ENCODE measurements at places on chromosomes 2 and 18. TPM values are rescaled to one million over a fixed set of nuclear protein-coding genes. Genes with fewer than 3 reads are reported as not detected.
A peak's percentile ranks its signal among the peaks of the same experiment; 100 is the strongest.

ZBTB7C gene
- 7.5 TPM for total RNA-seq

SKOR2 gene
- total RNA-seq: not detected

TACR1 gene
- total RNA-seq: 0.09 TPM

TM4SF20 gene
- not detected for total RNA-seq

NLRC4 gene
- 6.8 TPM for total RNA-seq

DNA sequence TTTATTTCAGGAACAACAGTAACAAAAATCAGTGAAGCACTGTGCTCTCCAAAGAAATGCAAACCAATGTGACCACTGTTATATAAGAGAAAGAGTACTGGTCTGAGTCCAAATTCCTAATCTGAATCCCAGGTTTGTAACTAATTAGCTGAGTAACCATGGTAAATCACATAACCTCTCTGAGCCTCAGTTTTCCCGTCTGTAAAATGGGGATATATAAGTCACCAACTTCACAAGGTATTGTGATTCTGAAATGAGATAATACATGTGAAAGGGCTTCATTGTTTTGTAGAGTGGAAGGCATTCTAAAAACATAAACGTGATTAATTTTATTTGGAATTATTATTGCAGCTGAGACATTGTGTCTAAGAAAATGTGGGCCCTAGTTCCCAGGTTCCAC is 91.3 kb upstream of the YPEL5 start:
- no peak for DNase-seq

- DNase-seq: no peak
These were observed 2.6 kb downstream of the MAP2 start for GRCh38 chr2:209426432-209426831.

DNA sequence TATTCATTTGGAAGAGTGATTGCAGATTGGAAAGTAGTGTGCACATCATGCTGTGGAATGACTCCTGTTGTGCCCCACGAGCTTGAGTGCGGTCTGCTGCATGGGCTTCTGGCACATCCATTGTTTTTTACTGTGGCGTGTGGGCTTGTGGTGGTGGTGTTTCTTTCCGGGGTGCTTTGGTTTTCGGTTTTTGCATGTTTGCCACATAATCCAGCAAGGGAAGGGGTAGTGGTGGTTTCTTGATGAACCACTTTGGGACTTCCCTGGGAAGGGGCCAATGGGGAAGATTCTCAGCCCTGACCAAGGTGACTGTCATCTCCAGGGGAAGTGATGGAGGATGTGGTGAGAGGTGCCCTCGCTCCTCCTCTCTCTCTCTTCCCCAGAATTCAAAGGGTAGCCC is 57.0 kb downstream of the COA5 start:
- no peak for DNase-seq

- DNase-seq: no peak
These were observed 114.7 kb upstream of the TNP1 start for GRCh38 chr2:216974321-216975302.

DNA sequence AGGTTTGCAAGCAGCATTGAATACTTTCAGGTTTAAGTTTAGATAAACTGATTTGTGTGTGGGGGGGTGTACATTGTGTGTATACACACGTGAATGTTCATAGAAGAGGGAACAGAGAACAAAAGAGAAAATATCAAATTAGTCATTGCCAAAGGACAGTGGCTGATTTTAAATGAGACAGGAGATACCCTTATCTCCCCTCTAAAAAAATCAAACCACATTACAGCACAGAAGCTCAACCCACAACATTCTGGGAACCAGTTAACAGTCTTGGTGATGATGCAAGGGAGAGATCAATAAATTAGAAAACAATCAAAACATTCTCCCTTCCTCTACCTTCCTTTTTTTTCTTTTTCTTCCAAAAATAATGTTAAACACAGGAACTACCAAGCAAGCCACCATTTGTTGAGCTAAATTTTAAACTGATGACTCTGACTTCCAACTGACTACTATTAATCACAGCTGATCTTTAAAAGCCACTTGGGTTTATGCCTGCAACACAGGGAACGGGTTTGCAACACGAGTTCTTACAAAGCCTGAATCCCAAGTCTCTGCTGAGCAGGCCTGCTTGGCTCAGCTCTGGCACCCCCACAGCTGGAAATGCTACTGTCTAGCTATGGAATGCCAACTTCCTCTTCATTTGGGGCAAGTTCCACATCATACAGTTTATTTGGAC is 119.2 kb upstream of the ACVR1C start:
- DNase-seq: peak; percentile 26

DNA sequence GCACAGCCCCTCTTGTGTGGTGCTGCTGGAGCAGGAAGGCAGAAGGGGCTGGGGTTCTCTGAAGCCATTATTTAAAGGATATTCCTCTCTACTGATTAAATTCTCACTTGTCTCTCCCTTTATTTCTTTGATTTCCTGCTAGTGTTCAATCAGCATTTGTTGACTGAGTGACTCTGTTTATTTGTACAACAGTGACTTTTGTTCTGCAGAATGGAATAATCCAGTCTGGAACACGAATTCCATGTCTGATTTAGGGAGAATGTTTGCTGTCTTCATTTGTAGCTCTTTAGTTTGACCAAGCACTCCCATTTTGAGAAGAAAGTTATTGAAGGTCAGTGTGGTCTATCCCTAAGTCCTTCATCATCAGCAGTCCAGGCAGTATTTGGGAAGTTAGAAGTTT is 141.2 kb downstream of the SETBP1 start:
- DNase-seq: no peak

- DNase-seq: no peak
These were observed 1.0 kb downstream of the ALKAL2 start for GRCh38 chr2:286774-287392.

GRCh38 chr2:146271131-146271831 is 1573.5 kb upstream of the ACVR2A start:
- no peak for DNase-seq

DNA sequence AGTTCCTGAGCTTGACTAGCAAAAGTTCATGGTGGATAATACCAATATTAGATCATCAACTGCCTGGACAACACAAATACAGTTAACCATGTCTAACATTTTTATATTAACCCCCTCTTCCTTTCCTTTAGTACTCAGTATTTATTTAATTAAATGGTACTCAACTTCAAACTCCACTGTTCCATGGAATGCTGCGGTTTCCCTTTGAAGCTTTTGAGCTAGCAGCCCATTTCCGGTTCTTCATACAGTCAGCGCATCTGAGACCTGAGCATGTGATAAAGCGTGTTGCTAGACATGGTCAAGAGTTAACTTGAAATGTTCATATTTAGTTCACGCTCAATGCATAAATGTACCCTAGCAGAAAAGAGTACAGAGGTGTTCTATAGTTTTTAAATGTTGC is 278.4 kb downstream of the ALPK2 start:
- no peak for DNase-seq
